NK-92 treated with Interleukin-12 subunit alpha and Interleukin-12 subunit beta, amount 100 ng/mL, for 24 hours (cell line): ENCODE measurements at places on chromosomes 5 and 9.

GRCh38 chr5:87526131-87526530 is 113.4 kb upstream of the CCNH start:
- DNase-seq = no peak

GRCh38 chr9:105154723-105155191 is 89.7 kb upstream of the SLC44A1 start:
- no peak for DNase-seq

GRCh38 chr5:10671041-10672008 is 89.7 kb downstream of the DAP start:
- DNase-seq = no peak

DNA sequence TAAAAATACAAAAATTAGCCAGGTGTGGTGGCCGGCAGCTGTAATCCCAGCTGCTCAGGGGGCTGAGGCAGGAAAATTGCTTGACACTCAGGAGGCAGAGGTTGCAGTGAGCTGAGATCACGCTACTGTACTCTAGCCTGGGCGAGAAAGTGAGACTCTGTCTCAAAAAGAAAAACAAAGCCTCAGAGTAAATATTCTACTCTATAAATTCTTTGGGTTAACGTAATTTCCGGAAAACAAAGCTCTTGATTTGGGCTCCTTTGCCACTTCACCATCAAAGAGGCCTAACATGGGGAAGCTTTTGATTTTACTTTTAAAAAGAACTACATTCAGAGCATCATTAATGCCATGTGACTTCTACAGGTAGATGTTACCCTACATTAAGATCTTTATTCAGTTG is 103.1 kb downstream of the SERINC5 start:
- no peak for DNase-seq

GRCh38 chr9:38518826-38519225 is 94.6 kb upstream of the IGFBPL1 start:
- no peak for DNase-seq
